ENCODE measurements at places on chromosomes 6 and 20.

DNA sequence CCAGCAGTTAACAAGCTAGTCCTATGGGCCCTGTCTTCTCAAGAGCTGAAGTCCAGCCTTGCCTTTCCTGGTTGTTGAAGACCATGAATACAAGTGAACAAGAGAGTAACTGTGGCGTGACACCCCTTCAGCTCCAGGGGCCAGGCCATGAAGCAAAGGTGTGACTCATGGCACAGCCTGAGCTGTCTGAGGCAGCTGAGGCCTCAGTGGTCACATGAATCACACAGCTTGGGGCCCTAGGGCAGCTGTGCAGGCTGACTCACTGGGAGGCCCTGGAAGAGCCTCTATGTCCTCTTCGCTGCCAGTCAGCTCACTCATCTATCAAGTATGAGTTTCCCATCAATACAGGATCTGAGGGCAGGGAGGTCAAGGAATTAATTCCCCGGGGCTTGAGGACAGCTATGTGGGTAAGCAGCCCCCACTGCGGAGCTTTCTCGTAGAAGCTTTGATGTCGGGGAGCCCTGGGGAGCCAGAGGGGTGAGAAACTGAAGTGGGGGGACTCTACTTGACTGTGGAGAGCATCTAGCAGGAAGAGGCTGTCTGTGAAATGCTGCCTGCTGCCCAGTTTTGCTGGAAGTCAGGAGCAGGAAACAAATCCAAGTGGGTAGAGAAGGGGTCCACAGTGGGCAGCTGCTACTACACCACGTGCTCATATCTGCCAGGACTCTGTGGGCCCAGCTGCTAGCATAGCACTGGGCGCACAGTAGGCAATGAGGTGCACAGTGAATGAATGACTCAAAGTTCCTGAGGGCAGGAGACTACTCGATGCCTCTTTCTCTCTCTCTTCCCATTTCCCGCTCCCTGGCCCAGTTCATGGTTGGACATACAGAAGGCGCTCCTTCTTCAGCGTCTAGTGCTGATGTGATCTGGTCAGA is 13.7 kb upstream of the FAM83C start:
- DNase-seq, result peak; percentile 43

DNA sequence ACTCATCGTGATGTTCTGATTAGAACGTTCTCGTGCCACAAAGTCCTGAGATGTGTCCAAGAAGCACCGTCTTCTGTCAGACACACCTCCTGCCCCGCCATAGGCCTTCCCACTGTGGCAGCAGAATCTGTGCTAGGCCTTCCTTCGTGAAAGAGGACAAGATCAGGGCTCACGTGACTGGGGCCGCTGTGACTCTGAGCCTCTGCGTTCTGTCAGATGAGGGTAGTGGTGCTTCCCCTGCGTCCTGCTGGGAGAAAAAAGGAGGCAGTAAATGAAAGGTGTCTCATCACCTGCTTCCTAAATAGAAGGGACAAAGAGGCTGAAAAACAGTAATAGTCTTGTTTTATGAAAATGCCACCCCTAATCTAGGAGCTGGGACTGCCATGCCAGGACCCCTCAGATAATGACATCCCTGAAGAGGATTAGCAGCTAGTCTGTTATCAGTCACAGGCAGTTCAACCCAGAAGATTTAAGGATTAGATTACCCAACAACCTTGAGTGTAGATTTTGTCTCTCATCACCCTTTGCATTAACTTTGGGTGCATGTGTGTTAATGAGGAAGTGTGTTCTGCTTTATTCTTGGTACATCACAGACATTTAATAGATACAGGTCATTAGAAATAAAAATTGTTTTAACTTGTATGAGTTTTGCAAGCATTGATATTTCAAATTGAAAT is 4.1 kb downstream of the DNAJC5 start:
- no peak for DNase-seq

DNA sequence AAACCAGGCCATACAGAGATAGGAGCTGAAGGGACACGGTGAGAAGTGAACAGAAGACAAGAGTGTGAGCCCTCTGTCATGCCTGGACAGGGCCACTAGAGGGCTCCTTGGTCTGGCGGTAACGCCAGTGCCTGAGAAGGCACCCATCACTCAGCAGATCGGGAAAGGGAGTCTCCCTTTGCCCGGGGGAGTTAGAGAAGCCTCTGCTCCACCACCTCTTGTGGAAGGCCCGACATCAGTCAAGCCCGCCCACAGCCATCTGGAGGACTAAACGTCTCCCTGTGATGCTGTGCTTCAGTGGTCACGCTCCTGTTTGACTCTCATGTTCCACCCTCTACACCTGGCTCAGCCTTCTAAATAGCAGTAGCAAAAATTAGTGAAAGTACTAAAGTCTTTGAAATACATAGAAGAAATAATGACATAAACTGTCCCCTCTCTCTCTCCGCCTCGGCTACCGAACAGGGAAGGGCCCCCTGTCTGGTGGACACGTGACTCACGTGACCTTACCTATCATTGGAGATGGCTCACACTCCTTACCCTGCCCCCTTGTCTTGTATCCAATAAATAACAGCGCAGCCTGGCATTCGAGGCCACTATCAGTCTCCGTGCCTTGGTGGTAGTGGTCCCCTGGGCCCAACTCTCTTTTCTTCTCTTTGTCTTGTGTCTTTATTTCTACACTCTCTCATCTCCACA is 66.7 kb downstream of the RPP21 start:
- peak; percentile 55 for DNase-seq

- no peak for DNase-seq
Measured at GRCh38 chr20:13029687-13030375, 21.1 kb downstream of the SPTLC3 start.

DNA sequence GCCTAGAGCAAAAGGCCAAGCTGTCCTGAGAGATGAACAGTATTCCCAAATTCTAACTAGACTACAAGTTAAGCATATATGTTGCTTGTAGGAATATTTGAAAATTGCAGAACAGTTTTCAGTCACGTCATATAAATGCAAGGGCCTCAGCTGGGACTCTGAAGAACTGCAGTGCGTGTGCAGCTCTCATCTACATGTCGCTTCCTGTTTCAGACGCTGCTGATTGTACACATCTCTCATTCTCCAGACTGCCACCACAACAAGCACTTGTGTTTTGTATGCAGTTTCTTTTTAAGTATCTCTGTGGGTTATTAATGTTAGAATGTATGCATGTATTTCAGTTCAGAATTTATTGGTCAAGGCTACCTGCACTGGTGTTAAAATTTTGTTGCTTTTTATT is 119.7 kb downstream of the MAP3K4 start:
- DNase-seq, result no peak

GRCh38 chr20:41387444-41387851 is 20.8 kb upstream of the EMILIN3 start:
- DNase-seq, result no peak

DNA sequence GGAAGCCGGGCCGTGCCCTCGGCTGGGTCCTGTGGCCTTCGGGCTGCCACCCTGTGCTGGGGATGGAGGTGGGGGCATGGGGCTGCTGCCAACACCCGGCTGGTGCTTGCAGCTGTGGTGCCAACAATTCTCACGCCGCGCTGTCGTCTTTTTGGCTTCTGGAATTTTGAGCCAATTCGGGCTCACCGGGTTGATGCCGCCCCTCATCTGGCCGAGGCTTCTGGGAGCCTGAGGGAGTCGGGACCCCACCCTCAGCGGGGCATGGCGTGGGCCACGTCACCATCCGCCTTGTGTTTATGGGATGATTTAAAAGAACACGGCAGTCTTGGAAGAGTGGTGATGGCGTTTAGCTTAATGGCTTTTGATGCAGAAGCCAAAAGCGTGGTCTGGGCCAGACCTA is 8.7 kb upstream of the NPBWR2 start:
- no peak for DNase-seq

DNA sequence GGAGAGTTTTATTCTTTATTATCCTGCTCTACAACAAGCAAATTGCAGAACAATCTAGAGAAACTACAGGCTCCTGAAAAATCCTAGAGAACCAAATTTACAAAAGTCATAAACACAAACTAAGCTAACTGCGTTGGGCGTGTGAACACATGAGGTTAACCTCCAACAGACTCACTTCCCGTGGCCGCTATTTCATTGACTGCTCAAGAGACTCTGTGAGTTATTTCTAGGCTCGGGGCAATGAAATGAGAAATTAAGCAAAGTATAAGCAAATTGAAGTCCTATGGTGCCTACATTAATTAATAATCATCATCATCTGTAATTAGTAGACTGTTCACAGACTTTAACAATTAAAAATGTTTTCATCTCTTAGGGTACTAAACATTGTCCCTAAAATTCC is 100.0 kb downstream of the MBOAT1 start:
- no peak for DNase-seq

- DNase-seq, result no peak
Measured at GRCh38 chr20:41248368-41249024, 69.0 kb downstream of the ZHX3 start.

DNA sequence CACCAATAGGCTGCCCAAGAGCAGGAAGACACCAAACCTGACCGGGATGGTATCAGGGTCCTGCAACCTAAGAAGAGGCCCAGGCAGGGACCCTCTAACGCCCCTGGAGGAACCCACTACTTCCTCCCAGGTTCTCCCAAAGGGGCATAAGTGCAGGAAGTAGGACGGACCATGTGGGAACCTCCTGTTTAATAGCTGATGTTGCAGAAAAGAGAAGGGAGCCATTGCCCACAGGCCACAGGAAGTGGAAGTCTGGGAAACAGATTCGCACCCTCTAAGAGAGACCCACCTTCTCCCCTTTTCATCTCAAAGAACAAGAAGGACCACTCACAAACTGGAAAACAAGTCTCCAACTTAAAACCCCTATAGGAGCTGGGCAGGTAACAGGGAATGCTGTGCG is 18.1 kb downstream of the PREX1 start:
- no peak for DNase-seq

DNA sequence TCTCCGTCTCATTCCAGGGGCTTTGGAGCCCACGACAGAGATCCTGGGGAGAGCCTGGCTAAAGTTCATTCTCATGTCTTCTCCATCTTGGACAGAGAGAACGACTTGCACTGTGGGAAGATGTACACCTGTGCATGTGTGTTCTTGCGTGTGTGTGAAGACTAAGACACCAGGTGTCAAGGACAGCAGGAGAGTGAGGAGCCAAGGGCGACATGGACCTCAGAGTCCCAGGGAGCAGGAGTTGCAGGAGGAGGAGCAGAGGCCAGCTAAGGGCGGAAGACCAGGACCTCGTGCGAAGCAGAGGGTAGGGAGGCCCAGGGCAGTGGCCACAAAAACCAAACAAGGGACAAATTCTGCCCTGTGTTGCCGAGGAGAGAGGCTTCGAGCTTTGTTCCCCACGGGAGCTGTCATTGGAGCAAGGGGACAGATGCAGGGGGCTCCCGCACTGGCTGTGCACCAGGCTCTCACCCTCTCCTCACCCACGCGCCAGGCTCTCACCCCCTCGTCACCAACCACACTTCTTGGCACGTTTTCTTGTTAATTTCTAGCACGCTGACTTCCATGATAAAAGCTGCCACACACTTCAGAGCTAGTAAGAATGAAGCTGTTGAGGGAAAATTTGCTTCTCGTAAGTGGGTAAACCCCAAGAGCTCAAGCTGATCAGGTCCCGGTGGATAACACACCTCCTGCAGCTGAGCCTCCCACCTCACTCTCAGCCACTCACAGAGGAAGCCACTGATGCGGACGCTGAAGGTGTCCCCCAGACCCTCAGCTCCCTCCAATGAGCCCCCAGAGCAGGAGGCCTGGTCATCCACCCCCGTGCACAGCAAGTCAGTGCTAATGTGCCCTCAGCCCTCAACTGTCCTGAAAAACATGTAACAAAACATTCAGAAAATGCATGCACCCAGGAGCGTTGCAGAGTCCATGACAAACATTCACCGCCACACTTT is 62.6 kb downstream of the DLL1 start:
- no peak for DNase-seq

- DNase-seq, result no peak
Measured at GRCh38 chr20:38152175-38152620, 12.9 kb downstream of the TGM2 start.

GRCh38 chr20:8156235-8157079 is 24.4 kb downstream of the PLCB1 start:
- DNase-seq, result no peak

DNA sequence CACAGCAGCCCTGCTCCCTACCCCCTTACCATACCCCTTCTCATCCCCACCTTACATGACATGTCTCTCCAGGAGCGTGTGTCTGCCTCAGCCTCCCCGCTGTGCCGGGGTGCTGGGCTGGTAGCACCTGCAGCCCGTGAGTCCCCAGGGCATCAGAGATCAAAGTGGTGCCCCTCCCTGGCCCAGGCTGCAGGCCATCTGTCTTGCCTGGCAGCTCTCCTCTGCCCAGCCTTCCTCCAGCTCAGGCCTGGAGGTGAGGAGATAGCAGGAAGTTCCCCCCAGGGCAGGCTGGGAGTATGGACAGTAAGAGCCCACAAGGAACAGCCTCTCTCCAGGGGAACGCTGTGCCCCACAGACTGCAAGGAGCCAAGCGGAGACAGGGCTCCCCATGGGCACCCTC is 35.3 kb downstream of the GRM4 start:
- no peak for DNase-seq

GRCh38 chr20:10505827-10506226 is 70.7 kb downstream of the SLX4IP start:
- no peak for DNase-seq

DNA sequence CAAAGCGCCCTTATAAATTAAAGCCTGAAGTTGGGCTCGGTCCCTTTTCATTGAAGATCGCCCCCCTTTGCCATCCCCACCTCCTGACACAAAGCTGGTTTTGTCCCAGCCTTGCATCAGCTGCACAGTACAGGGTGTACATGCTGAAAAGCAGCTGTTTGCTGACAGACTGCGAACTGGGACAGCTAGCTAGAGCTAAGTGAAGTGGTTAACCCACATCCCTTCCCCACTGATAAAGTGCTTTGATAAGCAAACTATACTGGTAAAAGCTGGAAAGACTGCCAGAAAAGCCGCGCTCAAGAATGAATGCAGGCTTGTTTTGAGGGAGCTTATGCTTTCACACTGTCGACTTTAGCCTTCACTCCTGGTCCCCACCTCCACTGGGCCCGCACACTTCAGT is 207.3 kb downstream of the GMDS start:
- no peak for DNase-seq

- DNase-seq, result no peak
Measured at GRCh38 chr6:44514576-44515193, 127.2 kb downstream of the CDC5L start.

DNA sequence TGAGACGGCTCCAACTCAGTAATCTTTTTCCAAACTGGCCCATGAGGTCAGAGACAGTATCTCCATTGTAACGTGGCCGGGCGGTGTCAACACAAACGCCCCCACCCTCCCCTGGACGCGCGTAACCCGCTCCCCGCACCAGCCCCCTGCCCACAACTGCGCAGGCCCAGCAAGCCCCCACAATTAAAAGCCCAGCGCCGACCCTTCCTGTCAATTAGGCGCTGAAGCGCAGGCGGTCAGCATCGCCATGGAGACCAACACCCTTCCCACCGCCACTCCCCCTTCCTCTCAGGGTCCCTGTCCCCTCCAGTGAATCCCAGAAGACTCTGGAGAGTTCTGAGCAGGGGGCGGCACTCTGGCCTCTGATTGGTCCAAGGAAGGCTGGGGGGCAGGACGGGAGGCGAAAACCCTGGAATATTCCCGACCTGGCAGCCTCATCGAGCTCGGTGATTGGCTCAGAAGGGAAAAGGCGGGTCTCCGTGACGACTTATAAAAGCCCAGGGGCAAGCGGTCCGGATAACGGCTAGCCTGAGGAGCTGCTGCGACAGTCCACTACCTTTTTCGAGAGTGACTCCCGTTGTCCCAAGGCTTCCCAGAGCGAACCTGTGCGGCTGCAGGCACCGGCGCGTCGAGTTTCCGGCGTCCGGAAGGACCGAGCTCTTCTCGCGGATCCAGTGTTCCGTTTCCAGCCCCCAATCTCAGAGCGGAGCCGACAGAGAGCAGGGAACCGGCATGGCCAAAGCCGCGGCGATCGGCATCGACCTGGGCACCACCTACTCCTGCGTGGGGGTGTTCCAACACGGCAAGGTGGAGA is at the start of the genes HSPA1A and HSPA1L:
Gene HSPA1A (plus strand): TSS at position 519 of the 814 bp plus-strand sequence. CDS start 214 bp downstream, at position 733.
Gene HSPA1L (minus strand): TSS at position 259 of the 814 bp plus-strand sequence. CDS start 3,311 bp downstream, outside the sequence.
- DNase-seq, result no peak

- no peak for DNase-seq
Measured at GRCh38 chr6:46490425-46491200, 636 bp downstream of the RCAN2 start.

Data from activated gamma-delta T cell treated with anti-CD3 and anti-CD28 coated beads, Interleukin-2, amount 50 U/mL, for 16 hours (primary cell).